Stimulated activated CD8-positive, alpha-beta memory T cell treated with anti-CD3 and anti-CD28 coated beads, Interleukin-15, amount 100 ng/mL, for 1 hour (primary cell): ENCODE measurements at places on chromosomes 1 and 21.
A peak's percentile ranks its signal among the peaks of the same experiment; 100 is the strongest.

GRCh38 chr1:54229281-54229891 is 29.4 kb downstream of the MRPL37 start:
- no peak for DNase-seq

DNA sequence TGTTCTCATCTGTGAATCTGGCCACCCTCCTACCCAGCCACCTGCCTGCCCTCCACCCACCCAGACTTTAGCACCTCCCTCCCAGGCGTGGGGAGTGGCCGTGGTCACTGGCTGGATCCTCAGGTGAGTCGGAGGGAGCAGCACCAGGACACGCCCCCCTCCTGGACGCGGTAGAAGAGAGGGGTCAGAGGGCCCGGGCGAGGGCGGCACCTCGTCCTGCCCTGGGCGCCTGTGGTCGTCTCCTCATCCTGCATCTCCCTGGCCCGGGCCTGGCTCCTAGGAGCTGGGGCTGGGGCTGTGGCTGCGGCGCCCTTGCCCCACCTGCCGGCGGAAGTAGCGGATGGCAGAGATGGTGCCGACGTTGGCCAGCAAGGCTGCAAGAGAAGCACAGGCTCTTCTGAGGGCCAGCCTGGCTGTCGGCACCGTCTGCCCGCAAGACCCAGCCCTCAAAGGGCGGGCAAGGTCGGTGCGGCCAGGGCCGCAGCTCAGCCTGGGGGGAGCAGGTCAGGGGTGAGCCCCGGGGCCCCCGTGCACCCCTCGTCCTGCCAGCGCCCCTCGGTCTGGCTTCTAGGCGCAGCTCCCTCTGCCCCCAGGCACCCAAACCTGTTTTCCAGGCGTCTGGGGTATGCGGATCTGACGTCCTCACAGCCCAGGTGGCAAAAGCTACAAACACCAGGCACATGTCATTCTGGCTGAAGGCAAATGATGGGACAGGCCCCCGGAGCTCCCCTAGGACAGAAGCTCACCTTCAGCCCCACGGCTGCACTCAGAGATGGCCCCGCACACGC is 5.8 kb downstream of the PERM1 start:
- DNase-seq, result peak; percentile 39

DNA sequence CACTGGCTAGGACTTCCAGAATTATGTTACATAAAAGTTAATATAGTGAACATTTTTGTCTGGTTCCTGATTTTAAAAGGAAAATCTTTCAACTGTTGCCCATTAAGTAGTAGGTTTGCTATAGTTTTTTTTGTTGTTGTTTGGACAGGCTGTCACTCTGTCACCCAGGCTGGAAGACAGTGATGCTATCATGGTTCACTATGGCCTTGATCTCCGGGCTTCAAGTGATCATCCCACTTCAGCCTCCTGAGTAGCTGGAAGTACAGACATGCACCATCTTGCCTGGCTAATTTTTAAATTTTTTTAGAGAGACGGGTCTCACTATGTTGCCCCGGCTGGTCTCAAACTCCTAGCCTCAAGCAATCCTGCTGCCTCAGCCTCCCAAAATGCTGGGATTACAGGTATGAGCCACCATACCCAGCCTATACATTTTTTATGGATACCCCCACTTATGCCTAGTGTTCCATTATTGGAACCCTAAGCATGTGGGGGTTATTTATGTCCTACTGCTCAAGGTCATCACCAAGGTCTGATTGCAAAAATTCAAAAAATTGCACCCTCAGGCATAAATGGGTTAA is 6.5 kb downstream of the CTXND2 start:
- no peak for DNase-seq

- DNase-seq, result no peak
These were observed 50.4 kb upstream of the RIPK4 start for GRCh38 chr21:41817228-41817627.

DNA sequence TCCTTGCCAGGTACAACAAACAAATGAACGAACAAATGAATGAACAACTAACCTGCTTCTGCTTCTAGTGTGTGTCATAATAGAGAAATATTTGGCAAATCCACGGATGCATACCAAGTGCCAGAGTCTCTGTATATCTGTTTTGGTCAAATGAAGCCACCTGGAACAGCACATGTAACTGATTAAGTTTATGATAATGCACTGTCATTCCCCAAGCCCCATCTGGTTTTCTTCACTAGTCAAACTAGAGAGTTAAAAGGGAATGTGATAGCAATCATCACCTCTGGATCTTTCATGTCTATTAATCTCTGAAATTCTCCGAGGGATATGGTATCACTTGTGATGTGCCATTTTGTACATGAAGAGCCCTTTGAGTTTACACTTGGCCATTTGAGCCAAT is 21.0 kb upstream of the SCAF4 start:
- DNase-seq, result no peak

DNA sequence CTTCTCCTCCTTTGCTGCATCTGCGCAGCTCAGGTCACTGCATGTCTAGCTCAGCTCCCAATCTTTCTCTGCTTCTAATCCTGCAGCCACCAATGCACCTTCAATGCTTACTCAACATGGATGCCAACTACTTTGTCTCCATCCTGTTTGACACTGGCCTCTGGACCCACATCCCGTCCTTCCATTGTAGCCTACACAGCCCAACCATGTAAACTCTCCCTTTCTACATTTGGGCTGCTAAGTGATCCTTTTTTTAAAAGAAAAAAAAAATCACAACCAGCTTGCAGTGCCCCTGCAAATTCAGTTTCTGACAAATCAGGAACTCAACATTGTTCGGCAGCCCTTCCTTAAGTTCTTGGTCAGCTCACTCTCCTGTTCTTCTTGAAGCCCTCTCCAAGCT is 9.4 kb upstream of the CRABP2 start:
- DNase-seq, result no peak

DNA sequence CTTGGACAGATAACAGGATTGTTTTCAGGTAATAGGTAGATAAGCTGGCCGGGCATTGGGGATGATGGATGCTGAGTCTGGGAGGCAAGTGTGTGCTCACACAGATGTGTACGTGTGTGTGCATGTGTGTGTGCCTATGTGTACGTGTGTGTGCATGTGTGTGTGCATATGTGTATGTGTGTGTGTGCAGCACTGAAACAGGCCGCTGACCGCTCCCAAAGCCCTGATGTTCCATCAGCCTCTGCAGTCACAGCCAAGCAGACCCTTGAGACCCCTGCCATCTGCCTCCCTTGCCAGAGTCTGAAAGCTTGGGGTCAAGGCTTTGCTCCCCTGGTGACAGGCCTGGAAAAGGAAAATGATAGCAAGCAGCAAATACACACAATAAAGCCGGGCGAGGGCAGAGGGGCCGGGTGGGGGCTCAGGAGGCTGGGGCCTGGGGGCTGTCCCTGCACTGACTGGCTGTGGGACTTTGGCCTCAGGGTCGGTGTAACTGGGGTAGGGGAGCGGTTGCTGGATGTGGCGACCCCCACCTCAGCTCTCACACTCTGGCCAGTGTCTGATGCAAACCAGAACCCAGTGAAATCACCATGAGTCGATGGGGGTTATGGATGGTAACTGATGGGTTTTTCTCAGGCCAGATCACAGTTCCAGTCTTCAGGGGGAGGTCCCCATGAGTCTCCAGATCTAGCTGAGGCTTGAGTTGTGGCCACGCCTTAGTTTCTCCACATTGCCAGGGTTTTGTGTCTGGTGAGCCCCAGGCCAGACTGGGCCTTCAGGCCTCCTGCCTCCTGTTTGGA is 9.2 kb upstream of the TNFRSF8 start:
- DNase-seq, result no peak

DNA sequence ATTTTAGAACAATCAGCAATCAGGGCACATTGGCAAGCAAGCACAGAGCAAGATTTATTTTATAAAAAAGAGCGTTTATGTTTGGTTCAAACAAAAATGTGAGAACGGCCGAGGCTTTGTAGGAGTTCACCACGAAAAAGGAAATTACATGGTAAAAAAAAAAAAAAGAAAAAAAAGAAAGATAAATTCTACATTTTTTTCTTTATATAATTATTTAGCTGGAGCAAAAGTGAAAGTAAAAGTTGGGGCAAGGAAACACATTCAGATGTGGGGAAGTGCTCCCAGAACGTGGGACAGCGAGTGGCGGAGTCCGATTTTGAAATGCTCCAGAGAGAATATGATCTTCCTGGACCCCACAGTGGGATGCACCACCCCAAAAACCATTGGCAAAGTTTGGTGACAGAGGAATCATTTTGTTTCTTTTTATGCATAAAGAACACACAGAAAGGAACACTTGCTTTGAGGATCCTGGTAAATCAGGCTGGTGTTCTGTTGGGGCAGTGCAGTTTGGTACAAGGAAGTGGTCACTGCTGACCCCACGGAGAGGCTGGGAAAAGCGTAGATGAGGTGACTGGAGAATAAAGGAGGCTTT is 16.3 kb upstream of the ATP5PO start:
- DNase-seq, result no peak

DNA sequence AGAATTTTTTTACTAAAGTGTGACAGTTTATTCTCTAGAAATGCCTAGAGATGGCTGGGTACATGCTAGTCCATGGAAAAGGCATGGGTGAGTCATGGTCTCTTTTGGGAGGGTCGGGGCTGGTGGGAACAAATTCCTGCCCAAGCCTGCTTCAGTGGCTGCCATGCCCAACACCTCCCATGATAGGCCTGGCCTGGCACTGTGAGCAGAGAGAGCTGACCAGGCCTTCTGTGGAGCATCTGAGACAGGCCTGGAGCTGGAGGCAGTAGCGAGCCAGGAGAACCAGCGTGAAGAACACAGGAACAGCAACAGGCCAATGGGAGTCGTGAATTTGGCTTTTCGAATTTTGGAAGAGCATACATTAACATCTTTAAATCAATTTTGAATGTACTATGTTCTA is 209.2 kb downstream of the SDCCAG8 start:
- no peak for DNase-seq

DNA sequence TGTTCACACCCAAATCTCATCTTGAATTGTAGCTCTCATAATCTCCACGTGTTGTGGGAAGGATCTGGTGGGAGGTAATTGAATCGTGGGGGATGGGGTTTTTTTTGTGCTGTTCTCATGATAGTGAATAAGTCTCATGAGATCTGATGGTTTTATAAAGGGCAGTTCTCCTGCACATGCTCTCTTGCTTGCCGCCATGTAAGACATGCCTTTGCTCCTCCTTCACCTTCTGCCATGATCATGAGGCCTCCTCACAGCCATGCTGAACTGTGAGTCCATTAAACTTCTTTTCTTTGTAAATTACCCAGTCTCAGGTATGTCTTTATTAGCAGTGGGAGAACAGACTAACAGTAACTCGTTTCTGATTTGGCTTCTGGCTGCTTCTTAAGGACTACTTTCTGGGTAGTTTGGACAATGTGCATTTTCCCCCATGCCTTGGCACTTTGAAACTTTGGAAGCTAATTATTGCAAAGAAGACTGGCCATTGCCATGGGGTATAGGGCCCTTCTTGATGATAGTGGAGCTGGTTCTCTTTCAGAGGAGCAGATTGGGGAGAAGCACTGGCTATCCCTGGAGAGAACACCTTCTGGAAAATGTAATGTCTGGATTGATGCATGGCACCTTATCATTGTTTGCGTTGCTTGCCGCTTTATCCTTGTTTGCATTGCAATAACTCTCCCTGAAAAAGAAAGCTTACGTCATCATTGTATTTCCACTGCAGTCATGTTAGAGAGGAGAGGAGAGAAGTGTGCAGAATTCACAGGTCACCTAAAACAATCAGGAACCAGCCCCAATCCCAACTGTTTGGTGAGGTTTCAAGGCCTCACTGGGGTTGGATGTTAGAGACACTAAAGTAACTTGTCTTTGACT is 5.9 kb downstream of the CNIH3 start:
- no peak for DNase-seq

DNA sequence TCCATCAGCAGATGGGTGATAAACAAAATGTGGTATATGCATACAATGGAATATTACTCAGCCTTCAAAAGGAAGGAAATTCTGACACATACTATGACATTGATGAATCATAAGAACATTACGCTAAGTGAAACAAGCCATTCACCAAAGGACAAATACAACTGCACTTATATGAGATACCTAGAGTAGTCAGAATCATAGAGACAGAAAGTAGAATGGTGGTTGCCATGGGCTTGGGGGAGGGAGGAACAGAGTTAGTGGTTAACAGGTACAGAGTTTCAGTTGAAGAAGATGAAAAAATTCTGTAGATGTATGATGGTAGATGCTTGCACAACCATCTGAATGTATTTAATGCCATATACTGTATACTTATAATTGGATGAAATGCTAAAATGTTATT is 39.1 kb upstream of the KCNK2 start:
- DNase-seq, result no peak

- no peak for DNase-seq
These were observed 43.4 kb downstream of the KIF1B start for GRCh38 chr1:10253755-10254154.

GRCh38 chr21:34770576-34770975 is 101.8 kb downstream of the CLIC6 start:
- no peak for DNase-seq

- no peak for DNase-seq
These were observed 267.7 kb downstream of the AKT3 start for GRCh38 chr1:243582326-243582725.

GRCh38 chr1:164296172-164296571 is 262.8 kb upstream of the PBX1 start:
- DNase-seq, result no peak

GRCh38 chr1:39900662-39901463 is 854 bp downstream of the MYCL start:
- DNase-seq, result no peak

GRCh38 chr1:55304229-55304740 is 89.1 kb upstream of the USP24 start:
- no peak for DNase-seq

- no peak for DNase-seq
These were observed 54.6 kb downstream of the S100B start for GRCh38 chr21:46550116-46550941.

GRCh38 chr1:226627050-226627755 is 78.6 kb downstream of the STUM start:
- no peak for DNase-seq

GRCh38 chr21:42754270-42754933 is 101.0 kb downstream of the PDE9A start:
- no peak for DNase-seq

GRCh38 chr1:151723726-151724370 is 2.5 kb downstream of the RIIAD1 start:
- no peak for DNase-seq

DNA sequence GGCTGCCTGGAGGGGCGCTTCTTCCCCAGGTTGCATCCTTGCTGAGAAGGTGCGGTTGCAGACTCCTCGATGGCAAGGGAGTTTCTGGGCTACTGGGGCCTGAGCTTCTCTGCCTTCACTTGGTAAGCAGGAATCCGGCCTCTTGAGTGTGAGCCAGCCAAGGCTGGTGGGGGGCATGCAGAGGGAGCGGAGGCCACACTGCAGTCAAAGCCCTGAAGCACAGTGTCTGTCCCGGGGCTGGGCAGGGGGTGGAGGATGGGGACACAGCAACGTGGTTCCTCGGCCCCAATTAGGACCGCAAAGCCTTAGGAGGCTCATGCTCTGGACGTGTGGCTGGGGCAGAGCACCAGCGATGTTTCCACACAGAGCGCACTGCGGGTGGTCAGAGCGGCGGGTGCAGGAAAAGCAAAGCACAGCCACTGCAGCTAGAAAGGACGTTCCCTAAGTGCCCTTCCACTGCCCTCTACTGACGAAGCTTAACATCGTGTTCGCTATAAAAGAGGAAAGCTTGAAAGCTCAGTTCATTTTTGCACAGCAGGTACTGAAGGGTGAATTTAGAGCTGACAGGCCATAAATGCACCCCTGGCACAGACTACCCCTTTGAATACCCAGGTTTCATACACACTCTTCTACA is 60.7 kb upstream of the COG2 start:
- no peak for DNase-seq

GRCh38 chr1:6464514-6464836 is 1.5 kb downstream of the TNFRSF25 start:
- no peak for DNase-seq

- DNase-seq, result no peak
These were observed 40.6 kb downstream of the ST6GALNAC3 start for GRCh38 chr1:76115171-76115570.
